ENCODE measurements at places on chromosomes 1 and 21.

GRCh38 chr1:227318016-227318852, at the start of gene CDC42BPA:
TSS of gene CDC42BPA (minus strand) at chr1:227318492. CDS start at chr1:227317182, 1,310 bp downstream.
- DNase-seq = peak; percentile 0

GRCh38 chr1:209207701-209208286, 375.7 kb upstream of the CAMK1G start:
- DNase-seq = no peak

- DNase-seq = no peak
These were observed 684 bp downstream of the PPIH start for GRCh38 chr1:42658877-42659337.

- no peak for DNase-seq
These were observed 87.4 kb upstream of the IGSF21 start for GRCh38 chr1:18020021-18020817.

GRCh38 chr1:172326136-172326535, 94.3 kb upstream of the C1orf105 start:
- no peak for DNase-seq

- DNase-seq = no peak
These were observed 210.9 kb downstream of the DSCAM start for GRCh38 chr21:40636026-40636425.

DNA sequence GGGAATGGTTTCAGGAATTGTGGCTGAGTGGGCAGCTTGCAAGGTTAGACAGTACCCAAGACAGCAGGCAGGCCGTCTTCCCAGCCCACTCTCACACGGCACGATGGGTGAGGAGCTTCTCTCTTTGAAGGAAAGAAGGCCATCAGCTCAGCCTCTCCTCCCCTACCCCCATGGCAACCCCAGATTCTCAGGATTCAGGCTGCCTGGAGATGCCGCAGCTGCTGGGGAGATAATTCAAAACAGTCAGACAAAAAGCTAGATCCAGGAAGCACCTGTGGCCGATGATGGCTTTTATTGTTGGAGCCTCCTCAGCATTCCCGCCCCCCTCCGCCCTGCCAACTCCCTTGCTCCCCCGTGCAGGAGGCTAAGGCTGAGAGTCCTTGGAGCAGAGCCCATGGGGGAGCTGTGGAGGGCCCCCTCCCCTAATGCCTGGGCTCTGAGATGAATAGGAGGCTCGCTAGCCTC, 220.5 kb downstream of the TRABD2B start:
- DNase-seq = no peak

GRCh38 chr1:16605532-16606505, 7.5 kb downstream of the NBPF1 start:
- no peak for DNase-seq

DNA sequence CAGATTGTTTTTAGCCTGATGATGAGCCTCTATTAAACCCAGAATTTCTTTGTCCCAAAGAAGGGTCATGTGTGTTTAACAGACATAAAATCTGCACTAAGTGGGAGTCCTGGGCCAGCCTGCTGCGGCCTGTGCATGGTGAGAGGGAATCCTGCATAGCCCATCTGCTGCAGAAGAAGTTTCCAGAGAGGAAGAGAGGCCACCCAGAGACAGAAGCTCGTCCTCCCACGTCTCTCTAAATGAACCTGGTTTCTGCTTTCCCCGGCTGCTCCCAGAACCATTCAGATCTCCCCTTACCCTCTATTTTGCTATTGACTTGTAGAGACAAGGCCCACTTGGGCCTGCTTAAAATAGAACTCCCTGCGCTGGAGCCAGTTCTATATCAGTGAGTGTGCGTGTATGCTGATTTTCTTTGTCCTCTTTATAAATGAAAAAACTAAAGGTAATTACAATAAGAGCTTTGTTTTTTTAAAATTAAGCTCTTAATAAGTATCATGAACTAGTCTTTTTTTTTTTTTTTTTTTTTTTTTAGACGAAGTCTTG, 142.8 kb upstream of the RAB4A start:
- DNase-seq = no peak

DNA sequence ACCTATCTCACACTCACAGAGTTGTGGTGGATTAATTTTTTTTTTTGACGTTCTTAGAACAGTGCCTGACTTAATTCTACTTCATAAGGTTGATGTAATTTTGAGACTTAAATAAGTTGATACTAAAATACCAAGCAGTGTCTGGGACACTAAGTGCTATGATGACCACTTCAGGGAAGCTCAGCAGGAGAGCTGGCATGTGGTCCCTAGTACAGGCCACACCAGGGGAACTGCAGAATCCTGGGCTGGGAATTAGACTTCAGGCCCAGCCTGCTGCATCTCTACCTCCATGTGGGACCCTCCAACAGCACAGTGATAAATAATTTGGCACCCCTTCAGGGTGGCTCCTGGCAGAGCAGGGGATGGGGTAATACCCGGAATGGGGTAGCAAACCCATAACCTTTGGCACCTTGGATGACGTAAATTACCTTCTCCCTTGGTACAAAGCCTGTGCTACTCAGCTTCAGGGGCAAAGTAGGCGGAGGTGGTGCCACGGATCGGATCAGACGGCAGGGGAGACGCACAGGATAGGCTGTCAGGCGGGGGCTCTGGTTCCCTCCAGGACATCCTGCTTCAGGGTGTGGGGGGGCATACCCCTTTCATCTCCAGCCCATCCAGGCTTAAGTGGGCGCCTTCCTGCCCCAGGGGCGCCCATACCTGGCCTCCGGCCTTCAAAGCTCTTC, 4.8 kb downstream of the MFSD2A start:
- no peak for DNase-seq

DNA sequence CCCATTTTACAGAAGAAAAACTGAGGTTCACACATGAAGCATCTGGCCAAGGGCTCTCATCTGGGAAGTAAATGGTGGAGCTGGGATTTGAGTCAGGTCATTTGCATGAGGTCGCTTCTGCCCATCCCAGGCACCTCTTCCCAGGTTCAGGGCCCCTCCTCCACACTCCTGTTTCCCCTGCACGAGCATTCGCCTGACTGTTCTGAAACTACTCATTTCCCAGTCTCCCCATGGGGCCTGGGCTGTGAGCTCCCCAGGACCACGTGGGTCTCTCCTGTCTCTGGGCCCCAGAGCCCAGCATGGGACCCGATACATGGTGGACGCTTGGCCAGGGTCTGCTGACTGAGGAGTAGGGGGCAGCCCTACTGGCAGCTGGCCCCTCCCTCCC, 360.8 kb downstream of the MATN1 start:
- no peak for DNase-seq

DNA sequence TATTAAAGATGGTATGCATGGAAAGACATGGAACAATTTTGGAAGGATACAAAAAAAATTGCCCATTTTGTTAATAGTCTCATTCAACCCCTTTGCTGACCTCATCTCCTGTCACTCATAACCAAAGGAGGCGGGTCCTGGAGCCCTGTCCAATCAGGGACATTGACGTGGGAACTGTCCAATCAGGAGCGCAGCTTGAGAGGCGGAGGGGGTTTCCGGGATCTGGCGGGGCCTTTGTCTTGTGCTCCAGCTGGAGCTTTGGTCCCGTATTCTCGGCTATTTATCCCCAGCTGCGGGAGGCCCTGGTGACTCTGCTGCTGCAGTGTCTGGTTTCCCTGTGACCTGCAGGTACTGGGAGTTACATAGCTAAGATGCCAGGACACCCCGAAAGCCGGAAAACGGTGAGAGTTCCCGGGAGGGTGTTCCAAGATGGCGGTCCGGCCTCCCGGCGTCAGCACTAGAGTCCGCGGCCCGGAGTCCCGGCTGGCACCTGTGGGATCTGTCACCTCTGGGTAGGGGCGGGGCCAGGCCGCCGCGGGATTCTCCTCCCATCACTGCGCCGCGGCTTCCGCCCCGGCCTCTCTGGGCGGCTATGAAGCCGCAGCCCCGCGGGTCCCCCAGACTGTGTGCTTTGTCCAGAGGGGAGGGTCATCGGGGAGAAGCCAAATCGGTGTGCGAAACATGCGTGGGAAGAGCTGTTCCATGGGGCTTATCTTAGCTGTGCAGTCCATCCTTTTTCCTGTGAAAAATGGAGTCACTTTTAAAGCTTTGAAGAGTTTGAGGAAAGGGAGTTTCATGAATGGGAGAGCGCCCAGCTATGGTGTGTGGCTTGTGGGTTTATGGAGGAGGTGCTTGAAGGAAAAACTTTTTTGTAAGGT, at the start of gene ZNF678:
TSS of gene ZNF678 (plus strand) at position 233 of the 878 bp plus-strand sequence. CDS start 87,436 bp downstream, outside the sequence.
- DNase-seq = peak; percentile 75

DNA sequence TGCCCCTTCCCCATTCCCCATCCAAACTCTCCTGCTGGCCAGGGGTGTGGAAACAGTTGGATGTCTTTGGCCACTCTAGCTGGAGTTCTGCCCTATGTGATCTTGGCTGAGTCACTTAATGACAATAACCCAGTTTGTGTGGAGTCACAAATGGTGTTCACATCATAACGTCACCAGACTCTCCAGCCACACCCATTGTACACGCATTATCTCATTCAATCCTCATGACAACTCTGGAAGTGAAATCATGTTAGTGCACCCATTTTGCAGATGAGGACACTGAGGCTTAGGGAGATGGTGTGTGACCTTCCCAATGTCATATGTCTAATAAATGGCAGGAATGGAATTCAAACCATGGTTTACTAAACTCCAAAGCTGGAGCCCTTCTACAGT, 1.2 kb upstream of the CDA start:
- no peak for DNase-seq

- no peak for DNase-seq
These were observed 2.1 kb upstream of the S100A9 start for GRCh38 chr1:153355445-153356071.

DNA sequence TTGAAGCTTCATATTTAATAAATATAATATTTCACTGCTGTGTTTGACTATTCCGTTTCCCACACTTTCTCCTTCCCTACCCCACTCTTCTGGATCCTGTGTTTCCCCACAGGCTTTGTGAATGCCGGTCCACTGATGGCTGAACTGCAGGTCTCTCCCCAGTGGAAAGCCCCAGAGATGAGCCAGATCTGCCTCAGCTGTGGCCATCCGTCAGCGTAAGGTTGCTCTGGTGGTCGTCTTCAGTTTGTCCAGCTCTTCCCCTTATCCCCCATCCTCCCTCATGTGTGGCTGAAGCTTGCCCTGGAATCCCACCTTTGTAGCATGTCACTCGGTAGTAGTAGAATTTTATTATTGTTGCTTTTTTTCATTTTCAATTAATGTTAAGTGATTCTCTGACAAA, 11.4 kb downstream of the SMAP2 start:
- DNase-seq = no peak

DNA sequence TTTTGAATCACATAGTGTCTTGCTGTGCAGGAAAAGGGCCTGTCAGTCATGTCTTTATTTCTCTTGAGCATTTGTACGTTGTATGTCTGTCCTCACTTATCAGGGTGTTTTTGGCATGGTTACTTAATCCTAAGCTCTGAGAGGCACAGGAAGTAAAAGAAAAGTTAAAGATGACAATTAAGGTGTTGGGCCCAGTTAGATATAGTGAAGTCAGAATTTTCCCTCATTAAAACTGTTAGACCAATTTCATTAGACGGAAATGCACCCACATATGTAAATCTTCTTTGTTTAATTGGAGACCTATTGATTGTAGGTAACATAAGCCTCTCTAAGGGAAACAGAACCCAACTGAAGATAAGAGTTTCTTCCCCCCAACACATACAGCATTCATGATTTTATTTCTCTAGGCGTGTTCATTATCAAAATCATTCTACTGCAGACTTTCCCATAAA, 21.9 kb downstream of the NFIA start:
- DNase-seq = no peak
